ENCODE measurements at places on chromosomes 5 and 9.

GRCh38 chr9:135544981-135545635, 818 bp upstream of the OBP2A start:
- DNase-seq = no peak

- no peak for DNase-seq
Measured at GRCh38 chr5:54828151-54828550, 157.2 kb downstream of the ESM1 start.

- no peak for DNase-seq
Measured at GRCh38 chr5:31000287-31000686, 193.2 kb upstream of the CDH6 start.

DNA sequence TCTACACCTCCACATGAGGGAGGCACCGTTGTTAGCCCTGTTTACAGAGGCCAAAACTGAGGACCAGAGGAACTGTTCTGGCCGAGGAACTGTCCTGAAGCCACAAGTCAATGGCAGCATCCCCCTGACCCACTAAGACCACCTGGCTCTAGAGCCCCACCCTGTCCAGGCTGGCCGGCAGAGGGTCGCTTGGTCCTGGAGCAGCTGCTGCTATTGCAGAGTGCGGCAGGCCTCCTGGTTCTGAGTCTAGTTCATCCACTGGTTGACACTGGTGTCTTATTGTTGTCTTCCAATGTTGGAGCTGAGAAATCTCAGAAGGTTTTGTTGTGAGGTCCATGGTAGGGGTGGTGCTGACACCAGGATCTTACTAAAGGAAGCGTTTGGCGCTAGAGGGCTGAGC, 26.6 kb upstream of the ANGPTL2 start:
- no peak for DNase-seq

DNA sequence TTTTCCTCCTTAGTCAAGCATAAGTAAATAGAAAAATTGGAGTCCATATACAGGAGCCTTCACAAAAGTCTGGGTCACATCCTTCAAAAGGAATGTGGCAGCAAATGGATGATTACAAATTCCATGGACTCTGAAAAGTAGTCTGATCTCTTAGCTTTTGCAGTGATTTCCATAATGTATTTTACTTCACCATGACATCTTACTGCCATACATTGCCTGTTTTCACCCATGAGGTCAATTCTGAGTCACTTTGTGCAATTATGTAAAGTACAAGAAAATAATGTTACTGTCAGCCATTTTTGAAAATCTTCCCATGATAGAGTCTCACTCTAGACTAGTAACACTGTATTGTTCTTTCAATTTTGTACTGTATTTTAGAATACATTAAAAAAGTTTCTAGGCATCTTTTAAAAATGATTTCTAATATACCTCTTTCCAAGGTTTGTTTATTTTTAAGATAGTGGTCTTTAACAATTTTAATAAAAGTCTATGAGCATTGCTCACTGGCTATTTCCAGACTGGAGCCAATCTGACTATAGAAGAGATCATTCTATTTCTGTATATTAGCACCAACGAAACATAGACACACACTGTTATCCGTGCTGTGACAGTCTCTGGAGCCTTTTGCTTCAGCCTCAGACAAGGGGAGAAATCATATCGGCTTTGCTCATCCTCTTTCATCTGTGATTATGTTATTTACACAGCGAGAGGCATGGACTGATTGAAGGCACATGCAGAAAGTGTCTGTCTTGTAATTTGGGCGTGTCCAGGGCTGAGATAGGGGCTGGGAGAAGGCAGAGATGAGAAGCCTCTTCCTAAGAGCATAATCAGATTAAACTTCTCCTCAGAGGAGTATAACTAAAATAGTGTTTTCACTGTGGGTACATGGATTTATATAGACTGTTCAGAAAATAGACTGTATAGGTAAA, 22.9 kb upstream of the ACTBL2 start:
- no peak for DNase-seq

GRCh38 chr5:73897893-73898292, 271.9 kb downstream of the ARHGEF28 start:
- DNase-seq = no peak

DNA sequence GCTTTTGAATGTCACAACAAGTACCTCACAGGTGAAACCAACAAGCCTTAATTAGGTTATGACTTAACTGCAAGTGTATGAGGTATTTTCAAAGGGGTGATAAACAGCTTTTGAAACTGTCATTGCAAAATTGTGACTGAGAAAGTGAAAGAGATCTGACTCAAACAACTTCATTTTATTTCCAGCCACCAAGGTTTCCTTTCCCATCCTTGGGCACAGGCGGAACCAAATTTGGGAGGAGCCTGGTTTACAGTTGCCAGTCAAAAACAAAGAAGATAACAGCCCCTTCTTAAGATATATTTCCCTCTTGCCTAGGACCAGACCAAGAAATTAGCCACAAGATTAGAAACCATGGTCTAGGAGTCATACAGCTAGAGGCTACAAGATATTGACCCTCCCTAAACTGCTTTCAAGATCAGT, 417.1 kb downstream of the CSNK1G3 start:
- DNase-seq = no peak

DNA sequence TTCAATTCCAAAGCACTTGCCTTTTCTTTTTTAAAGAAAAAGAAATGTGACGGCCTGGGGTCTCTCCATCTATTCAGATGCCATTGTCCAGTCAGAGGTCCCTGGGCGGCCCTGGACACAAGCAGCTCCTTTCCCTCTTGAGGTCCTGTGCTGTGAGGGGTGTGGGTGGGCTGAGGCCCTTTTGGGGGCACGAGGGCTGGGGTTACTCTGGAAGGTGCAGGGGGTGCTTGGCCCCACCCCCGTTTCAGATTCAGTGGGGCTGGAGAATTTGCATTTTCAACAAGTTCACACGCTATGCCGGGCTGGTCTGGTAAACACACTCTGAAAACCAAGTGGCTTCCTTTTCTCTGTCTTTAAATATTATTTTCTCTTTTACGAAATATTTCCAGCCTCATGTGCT, 91.4 kb upstream of the PHYKPL start:
- DNase-seq = no peak

DNA sequence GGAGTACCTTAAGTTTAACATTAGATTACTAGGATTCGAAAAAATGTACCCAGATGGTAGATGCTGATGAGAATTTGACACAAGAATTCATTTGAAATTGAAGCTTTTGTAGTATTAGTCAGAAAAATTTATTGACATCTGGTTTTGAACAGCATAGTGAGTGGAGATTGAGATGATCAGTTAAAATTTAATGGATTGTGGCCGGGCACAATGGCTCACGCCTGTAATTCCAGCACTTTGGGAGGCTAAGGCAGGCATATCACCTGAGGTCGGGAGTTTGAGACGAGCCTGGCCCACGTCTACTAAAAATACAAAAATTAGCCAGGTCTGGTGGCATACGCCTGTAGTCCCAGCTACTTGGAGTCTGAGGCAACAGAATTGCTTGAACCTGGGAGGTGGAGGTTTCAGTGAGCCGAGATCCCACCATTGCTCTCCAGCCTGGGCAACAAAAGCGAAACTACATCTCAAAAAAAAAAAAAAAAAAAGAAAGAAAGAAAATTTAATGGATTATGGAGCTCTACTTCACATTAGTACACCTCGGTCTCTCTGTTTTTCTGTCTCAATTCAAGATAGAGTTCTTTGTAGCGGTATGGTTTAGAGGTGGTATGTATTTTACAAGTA, 21.0 kb downstream of the NDFIP1 start:
- DNase-seq = no peak
